ENCODE measurements at places on chromosomes 2 and 18.

GRCh38 chr2:109290887-109291643 is 162.1 kb downstream of the SH3RF3 start:
- peak; percentile 63 for DNase-seq

DNA sequence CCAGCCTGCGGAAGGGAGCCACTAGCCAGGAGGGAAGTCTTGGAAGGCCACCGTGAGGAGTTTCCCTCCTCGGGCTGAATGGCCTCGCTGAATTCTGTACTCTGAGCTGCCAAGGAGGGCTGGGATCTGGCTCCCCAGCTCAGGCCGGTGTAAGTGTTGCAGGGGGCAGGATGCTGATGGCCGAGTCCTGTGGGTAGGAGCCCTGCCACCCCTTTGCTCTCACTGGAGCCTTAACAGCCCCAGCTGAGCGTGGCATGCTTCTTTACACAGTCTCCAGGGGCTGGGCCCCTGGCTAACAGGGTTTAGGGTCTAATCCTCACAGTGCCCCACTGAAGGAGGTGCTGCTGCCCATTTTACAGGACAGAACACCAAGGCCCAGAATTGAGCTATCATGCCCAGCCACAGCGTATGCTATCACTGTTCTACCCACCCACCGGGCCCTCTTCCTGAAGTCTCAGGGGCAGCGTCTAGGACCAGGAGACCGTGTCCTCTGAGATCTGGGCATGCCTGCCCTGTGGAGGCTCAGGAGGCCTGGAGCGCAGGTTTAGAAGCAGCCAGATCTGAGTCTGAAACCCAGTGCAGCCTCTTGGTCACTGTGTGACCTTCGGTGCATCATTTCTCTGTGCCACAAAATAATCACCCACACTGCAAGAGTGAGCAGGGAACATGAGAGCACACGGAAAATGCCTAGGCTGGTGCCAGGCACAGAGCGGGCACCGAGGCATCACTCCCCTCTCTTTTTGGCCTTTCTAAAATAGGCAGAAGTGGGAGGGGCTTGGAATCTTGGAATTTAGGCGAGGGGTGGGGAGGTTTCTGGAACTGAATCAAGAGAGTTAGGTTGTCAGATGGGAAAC is 42.9 kb downstream of the TMEM37 start:
- DNase-seq, result no peak

DNA sequence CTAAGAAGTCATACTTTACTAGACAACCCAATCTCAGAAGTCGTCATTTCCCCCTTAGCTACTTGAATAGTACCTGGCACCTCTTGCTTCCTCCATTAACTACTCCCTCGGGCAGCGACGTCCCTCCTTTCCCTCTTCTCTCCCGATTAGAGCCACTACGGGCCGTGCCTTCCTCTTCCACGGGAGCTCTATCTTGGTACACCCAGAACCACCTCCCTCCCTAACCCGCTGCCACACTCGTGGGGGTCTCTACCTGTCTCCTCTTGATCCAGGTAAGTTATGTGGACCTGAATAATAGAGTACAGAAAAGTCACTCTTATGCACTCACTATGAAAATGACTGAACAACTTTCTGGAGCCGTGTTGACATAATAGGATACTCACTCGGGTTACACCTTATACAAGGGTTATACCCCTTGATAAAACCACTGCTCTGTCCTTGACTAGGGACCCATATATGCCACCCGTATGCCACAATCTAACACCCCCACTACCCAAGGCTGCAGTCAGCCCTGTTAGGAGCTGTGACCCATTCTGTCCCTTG is 595 bp upstream of the HDHD2 start:
- no peak for DNase-seq

DNA sequence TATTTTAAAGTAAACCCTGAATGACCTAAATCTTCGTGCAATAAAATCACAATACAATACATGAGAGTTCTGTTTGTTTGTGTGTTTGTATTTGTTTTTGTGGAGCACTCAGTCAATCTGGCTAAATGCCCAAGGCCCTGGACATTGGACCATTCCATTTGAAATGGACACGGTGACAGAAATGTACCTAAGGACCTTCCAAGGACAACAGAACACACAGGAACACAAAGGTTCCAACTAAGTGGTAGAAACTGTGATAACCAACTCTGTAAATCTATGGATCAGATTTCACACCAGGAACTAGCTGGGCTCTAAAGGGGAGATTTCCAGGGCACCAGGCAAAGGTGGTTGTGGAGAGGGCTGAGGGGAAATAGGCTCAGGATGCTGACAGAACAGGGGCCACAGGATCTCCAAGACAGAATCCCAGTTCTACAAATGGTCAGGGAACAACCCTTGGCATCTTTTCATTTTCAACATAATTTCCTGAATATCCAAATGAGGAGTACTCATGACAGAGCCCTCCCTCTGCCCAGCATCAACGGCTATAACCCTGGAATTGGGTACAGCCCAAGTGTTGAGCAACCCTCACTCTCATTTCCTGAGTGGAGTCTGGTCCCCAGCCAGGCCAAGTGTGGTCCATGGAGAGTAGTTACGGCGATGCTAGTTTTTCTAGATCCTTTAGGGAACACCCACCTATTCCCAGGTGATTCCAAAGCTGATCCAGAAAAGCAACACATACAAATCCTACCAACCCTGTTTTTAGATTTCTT is 78.4 kb downstream of the NCKAP5 start:
- peak; percentile 17 for DNase-seq

- DNase-seq, result no peak
Measured at GRCh38 chr2:24110660-24111303, 12.4 kb downstream of the PFN4 start.

DNA sequence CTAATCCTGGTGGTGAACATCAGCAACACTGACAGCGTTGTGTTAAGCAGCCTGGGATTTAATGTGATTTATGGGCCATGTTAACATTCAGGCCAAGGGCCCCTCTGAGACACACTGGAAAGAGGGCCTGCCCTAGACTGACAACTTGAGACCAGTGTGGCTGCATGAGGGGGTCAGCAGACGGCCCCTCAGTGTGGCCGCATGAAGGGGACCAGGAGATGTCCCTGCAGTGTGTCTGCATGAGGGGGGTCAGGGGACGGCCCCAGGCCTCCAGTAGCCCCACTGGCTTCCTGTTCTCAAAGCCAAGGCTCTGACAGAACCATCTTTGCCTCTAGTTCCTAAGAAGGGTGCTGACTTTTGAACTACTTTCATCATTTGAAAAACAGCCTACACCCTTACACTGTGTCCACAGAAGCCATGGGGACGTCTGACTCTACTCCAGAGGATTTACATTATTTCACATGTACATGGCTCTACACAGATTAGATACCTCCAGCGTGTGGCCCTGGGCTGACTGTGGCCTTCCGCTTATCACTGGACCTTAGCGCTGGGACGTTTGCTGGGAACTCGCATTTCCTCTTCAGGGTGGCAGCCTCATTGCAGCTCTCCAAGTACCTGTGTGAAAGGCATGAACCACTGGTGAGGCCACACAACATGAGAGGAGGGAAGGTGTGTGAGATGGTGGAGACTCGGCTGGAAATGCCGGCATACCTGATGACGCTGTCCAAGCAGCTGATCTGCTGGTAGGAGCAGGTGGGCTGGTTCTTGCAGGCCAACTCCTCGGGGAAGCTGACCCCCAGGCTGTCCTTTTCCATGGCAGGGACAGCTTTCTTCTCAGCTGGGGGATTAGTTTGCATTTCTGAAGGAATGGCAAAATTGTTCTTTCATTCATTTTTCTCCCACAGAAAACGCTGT is 18.2 kb upstream of the HES6 start:
- DNase-seq, result no peak

DNA sequence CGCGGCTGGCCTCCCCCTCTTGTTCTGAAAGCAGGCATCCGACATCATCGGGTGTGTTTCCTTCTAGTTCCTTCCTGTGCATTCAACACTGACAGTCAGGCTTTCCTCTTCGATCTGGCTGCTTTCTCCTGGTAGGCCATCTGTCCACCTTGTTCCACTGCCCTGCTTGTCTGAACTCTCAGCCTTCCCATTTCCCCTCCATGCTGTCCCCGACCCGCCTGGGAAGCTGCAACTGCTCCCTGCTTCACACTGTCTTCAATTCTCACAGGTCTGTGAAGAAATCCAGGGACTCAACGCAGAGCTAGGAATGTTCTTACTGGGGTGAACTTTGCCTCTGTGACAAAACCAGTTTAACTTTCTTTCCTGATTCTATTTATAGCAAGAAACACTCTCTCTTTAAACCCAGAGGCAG is 43.0 kb downstream of the KIF3C start:
- no peak for DNase-seq

- DNase-seq, result no peak
Measured at GRCh38 chr2:102585847-102586404, 33.4 kb upstream of the SLC9A2 start.

DNA sequence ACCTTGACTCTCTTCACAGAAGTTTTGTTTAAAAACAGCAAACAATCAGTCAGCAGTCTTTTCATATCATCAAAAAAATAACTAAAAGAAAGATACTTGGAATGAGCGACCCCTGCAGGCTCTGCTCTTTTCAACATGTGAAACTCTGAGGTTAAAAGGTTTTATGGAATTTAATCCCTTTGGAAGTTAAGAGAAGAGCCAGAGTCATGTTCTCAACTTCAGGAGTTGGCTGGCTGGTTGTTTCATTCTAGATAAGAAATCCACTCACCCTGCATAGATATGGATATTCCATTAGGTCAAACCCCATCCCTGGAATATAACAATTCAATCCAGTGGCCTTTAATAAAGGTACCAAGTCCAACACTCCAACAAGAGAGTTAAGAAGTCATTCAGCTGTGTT is 115.6 kb upstream of the RMDN2 start:
- peak; percentile 77 for DNase-seq

- DNase-seq, result no peak
Measured at GRCh38 chr2:160538115-160538514, 44.5 kb upstream of the RBMS1 start.

DNA sequence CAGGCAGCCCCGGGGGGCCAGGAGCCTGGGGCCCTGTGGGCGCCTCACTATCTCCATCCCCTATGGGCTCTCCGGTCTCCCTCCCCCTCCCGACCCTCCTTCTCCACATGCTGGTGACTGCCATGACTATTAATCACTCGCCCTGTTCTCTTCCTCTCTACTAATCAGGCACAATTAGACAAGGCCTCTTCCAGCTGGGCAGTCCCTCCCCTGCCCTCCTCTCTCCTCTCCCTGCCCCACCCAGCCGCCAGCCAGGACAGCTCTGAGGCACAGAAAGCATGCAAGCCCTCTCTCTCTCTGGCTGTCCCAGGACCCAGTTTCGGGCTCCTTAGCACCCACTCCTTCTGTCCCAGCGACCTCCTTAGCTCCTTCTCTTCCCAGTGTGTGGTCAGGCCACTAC is 5.8 kb downstream of the ASIC4 start:
- no peak for DNase-seq

DNA sequence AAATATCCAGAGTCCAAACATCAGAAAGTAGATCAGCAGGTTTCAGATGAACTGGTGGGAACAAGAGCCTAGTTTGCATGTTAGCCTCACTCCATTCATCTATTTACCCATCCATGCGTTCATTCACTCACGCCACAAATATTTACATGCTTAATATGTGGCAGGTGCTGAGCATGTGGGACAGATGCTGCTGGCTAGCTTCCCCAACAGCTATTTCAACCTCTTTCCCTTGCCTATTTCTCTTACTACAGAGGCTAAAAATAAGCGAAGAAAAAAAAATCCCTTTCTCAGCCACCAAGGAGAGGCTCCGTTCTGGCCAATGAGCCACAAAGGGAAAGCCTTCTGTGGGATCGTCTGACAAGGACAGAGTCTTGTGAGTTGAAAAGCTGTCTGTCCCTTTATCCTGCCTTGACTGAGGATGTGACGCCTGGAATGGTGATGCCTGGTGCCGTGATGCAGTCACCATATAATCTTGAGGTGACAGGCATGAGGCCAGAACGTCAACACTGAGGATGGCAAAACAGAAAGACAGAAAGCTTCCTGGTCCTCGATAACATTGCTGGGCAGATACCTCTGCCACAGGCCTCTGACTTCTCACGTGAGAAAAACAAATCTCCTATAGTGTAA is 78.2 kb downstream of the KCTD1 start:
- DNase-seq, result peak; percentile 36

DNA sequence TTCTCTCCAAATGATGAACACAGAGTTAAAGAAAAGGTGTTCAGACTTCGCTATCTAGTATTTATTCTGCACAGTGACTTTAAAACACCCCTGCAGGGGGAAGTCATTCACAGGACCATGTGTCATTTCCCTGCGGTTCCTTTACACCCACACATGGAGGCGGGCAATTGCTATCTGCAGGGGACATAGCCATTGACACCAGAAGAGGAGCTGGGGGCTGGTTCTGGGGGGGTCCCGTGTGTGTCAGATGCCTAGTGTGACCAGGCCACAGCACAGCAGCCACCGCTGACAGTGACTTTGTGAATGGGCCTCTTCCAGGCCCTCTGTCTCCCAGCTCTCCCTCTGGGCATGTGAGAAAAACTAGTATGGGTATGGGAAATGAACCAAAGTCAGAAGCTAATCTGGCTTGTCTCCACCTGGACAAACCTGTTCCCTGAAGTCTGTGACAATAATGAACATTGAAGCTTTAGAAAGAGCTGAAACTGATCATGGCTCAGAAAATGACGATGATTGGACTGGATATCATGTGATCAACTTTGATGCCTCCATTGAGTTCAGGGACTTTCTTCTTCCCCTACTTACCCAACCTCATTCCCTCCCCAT is 7.5 kb upstream of the GBX2 start:
- DNase-seq, result no peak

GRCh38 chr2:30678410-30679137 is 128.7 kb downstream of the CAPN13 start:
- DNase-seq, result no peak

- no peak for DNase-seq
Measured at GRCh38 chr2:43080571-43081021, 145.8 kb downstream of the ZFP36L2 start.

DNA sequence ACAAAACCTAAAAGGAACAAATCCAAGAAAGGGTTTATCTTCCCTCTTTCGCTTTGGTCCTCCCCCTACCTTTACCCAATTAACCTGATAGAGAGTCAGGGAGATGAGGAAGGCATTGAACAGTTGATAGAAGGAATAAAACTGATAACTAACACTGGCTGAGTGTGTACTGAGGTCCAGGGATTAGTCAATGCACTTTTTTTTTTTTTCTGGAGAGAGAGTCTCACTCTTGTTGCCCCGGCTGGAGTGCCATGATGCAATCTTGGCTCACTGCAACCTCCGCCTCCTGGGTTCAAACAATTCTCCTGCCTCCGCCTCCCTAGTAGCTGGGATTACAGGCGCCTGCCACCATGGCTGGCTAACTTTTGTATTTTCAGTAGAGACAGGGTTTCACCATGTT is 250.2 kb upstream of the CWC22 start:
- DNase-seq, result no peak

GRCh38 chr2:45177870-45178269 is 168.6 kb upstream of the SIX2 start:
- peak; percentile 92 for DNase-seq

- DNase-seq, result no peak
Measured at GRCh38 chr18:24754583-24755253, 294.3 kb downstream of the HRH4 start.

- DNase-seq, result peak; percentile 38
Measured at GRCh38 chr2:98608962-98609604, 694 bp downstream of the UNC50 start.

- no peak for DNase-seq
Measured at GRCh38 chr2:28600181-28600580, 104.3 kb downstream of the PLB1 start.

- peak; percentile 24 for DNase-seq
Measured at GRCh38 chr2:27255660-27256059, 7.2 kb downstream of the SLC30A3 start.

All from astrocyte of the spinal cord (primary cell).